ENCODE measurements at places on chromosomes 16 and 17.
A peak's percentile ranks its signal among the peaks of the same experiment; 100 is the strongest.

GRCh38 chr17:31499771-31500554 lies 108.5 kb downstream of the RAB11FIP4 start:
- no peak for DNase-seq

GRCh38 chr16:77888871-77889270 lies 100.5 kb downstream of the VAT1L start:
- DNase-seq: no peak

DNA sequence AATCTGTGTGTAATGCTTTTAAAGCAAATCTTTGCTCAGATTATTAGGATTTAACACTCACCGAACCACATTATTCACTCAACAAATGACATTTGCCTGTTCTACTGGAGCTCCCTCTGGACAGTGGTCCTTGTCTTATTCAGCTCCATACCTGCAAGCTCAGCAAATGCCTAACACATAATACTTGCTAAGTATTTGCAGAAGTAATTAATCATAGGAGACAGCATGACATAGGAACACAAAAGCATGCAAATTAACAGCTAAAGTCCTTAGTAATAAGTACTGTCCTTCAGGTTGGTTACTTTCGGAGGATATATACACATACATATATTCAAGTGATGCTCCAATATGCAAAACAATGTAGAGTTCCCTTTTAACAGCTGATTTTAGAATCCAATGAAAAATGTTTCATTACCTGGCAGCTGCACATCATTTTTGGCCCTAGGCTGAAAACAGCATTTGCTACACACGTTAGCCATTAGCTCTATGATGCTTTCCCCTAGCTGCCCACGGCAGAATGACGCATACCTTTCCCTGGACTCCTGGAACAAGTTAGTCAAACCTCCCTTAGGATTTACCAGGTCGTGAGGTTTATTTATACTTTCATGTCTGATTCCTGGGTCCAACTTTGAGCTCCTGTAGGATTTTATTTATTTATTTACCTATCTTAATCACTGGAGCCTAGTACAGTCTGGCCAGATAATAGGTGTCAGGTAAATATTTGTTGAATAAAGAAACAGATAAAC lies 8.6 kb downstream of the BRD7 start:
- DNase-seq: no peak

DNA sequence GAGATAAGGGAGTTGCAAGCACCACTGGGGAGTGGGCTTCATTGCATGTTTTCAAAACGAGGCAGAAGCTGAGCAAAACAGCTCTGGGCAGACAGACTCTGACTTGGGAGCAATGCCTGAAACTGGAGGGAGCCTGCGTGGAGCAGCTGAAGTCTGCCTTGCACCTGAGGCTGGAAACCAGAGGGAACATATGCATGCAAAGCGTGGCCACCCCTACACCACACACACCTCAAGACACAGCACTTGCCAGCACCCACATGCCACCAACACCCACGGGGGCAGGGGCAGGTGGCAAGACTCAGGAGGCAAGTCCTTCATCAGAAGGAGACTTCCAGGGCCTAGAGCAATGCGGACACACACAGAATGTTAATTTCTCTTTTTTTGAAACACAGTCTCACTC lies 45.8 kb downstream of the COTL1 start:
- DNase-seq: no peak

GRCh38 chr16:87576171-87576570 lies 26.1 kb upstream of the JPH3 start:
- DNase-seq: no peak

DNA sequence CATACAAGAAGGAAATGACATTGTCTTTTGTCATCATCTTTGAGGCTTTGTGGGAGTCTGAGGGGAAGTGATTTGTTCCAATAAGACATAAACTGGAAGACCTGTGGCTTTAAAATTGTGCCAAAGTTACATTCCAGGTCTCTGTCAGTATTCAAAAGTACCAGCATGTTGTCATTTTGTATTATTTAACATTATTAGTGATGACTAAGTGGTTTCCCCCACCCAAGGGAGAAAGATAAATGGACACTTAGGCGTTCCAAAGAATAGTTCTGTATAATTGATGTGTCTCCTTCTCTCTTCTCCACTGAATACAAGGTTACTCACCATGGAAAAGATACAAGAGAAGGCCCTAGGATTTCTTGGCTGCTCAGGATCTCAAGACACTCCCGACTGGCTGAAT lies 3.8 kb downstream of the CFAP97D1 start:
- DNase-seq: no peak

DNA sequence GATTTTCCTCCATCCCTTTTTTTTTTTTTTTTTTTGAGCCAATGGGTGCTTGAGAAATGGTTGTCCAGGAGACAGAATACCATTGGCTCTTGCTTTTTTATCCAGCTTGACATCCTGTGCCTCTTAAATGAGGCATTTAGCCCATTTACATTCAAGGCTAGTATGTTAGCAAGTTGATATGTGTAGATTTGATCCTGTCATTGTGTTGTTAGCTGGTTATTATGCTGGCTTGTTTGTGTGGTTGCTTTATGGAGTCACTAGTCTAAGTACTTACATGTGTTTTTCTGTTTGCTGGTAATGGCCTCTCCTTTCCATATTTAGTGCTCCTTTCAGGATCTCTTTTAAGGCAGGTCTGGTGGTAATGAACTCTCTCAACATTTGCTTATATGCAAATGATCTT lies 14.1 kb upstream of the SLFN11 start:
- DNase-seq: no peak

DNA sequence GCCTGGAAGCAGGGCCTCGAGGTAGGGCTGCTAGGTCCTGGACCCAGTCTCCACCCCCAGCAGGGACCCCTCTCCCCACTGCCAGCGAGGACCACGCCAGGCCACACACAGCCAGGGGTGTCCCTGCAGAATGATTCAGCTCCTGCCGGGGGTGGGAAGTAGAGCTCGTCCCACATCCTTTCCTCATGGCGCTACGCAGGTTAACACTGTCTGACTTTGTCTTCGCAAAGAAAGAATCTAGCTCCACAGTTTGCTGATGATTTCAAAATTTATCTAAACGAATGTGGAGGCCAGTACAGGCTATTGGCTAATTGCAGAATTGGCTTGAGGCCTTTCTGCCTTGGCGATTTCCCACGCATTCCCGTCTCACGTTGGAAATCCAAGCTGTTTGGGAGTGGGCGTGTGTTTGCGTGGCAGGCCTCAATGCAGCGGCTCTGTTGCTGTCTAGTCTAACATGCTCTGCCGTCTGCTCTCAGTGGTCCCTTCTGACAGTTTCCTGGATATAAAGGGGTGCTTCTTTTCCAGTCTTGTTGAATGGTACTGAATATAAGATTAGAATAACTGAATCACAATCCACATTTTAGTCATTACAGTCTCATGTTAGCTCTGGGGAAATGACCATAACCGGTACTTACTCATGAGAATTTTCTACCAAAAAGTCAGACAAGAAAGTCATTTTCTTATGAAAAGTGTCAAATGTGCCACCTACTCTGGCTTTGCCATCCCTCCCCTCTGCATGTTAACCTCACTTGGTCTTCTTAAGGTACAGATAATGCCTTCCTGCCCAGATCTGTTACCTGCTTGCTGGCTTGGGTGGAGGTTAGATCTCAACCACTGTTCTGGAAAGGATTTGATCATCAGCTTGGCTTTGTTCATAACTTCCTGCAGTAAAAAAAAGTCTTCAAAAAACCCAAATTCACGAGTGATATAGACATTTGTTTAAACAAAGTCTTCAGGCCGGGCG lies 252.4 kb downstream of the NTN1 start:
- DNase-seq: no peak

- peak; percentile 75 for DNase-seq
These were observed 702 bp downstream of the TENT4B start for GRCh38 chr16:50153596-50154419.

DNA sequence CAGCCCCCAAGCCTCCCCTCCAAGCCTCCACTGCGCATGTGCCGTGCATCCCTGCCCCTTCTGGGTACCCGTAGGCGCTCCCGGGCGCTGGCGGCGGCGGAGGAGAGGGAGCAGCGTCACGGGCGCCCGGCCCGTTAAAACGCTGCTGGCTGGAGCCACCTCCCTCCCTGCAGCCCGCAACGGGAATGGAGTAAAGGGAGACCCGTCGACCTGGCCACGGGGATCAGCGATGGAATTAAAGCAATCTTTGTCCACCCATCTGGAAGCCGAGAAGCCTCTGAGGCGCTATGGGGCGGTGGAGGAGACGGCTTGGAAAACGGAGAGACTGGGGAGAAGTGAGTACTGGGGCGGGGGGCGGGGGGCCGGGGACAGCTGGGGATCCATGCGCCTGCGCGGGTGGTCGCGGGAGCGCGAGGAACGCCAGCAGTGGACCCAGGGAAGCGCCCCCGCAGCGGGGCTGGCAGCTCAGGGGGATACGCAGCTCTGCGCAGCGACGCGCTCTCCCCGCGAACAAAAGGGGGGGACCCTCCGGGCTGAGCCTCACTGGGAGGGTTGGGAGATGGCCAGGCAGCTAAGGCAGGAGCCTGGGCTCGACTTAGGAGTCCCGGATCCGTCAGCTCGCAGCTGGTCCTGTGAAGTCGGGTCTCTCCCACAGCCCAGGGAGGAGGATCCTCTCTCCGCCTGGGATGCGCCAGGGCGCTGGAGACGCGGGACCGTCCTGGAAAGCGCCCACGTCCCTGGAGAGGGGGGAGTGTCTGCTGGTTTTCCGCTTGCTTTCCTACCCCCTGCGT lies at the start of gene BMERB1:
Gene BMERB1, plus strand, starts transcription at position 164 of the 791 bp plus-strand sequence. Its CDS starts 66 bp downstream, at position 230.
- peak; percentile 31 for DNase-seq

- no peak for DNase-seq
These were observed 173.1 kb downstream of the PARN start for GRCh38 chr16:14456793-14457481.

DNA sequence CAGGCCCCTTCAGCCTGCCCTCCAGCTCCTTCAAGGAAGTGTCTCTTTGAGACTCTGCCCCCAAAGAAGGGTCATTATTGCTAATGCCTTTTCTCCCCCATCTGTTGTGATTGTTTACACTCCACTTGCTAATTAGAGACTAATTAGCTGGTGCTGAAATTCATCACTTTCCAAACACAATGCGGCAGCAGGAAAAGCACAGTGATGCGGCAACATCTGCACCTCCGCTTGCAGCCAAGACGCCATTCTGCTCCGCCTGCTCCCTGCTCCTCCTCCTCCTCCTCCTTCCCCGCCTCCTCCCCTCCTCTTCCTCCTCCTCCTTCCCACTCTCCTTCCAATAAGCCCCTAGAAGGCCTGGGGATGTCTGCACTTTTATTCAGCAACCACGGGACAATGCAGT lies 110.5 kb downstream of the SDK2 start:
- no peak for DNase-seq

GRCh38 chr16:11696266-11697012 lies 28.2 kb downstream of the SNN start:
- DNase-seq: no peak

GRCh38 chr17:10563991-10564660 lies 14.7 kb upstream of the MYH2 start:
- no peak for DNase-seq

GRCh38 chr16:14496786-14497185 lies 133.3 kb downstream of the PARN start:
- DNase-seq: no peak

DNA sequence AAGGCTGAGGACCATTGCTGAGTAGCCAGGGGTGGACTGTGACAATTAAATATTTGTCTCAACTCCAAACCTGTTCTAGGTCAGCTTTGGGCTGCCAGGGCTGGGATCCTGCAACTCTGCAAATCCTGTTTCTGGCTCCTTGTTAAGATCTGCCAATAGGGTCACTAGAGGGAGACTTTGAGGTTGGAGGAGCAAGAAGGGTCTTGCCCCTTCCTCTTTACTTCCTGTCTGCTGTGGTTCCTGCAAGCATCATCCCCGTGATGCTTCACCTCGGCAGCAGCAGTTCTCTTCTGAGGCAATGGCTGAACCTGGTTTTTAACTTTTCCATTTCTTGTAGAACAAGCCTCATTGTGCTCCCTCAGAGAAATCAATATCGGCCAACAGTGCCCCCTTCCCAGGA lies 124.6 kb downstream of the IRX5 start:
- no peak for DNase-seq

DNA sequence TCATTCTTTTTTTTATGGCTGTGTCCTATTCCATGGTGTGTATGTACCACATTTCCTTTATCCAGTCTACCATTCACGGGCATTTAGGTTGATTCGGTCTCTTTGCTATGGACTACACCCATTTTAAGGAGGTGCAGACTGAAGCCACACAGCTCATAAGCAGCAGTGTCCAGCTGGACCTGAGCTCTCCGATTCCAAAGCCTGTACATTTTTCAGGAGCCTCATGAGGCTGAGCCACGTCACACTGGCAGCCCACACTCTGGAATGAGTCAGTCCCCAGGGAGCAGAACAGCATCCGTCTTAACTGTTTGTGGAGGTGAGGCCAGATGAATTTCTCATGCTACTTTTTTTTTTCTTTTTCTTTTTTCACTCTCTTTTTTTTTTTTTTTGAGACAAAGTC lies 116.1 kb downstream of the C16orf95 start:
- no peak for DNase-seq

- DNase-seq: no peak
These were observed 41.1 kb upstream of the ERN1 start for GRCh38 chr17:64171041-64171440.

GRCh38 chr17:61486135-61487120 lies 34.2 kb downstream of the TBX4 start:
- no peak for DNase-seq

GRCh38 chr17:46777943-46778915 lies 40.3 kb downstream of the WNT3 start:
- no peak for DNase-seq

DNA sequence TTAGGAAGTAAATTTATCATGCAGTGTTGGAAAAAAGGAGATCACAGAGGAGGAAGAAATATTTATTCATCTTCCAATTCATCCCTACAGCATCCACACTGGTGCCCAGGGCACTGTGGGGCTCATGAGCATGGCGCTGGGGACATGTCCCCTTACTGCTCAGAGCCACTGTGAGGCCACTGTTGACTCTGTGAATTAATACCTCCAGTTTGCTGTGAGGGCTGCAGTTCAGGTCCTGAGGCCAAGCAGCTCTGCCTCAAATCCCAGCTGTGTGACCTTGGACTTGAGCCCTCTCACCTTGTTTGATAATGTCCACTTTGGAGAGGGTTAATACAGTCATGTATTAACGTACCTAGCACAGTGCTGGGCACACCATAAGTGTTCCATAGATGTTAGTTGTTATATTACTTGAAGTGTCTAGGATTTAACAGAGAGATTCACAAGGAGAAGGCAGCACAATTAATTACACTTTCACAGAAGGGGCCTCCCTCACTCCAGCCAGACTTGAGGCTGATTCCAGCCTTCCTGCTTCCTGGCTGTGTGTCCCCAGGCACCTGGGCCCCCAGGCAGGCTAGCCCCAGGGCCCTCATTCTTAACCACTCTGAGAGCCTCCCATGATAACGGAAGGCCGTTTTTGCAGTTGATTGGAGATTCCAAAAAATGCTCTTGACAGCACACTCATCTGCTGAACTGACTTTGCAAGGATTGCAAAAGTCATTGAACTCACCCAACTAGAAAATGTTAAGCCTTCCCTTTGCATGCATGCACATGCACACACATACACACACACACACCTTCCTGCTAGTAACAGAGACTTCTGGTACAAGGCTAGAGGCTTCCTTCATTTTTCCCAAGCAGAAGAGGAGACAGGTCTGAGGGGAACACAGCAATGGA lies 29.4 kb downstream of the KATNIP start:
- DNase-seq: no peak

Measured in 8988T (cell line).